ENCODE measurements at places on chromosomes 3 and 15.

- no peak for DNase-seq
These were observed 327.2 kb downstream of the OCA2 start for GRCh38 chr15:27771892-27772291.

- no peak for DNase-seq
These were observed 94.8 kb downstream of the ABHD5 start for GRCh38 chr3:43785551-43785950.

GRCh38 chr15:78434134-78434533, 3.9 kb upstream of the IREB2 start:
- DNase-seq = no peak

DNA sequence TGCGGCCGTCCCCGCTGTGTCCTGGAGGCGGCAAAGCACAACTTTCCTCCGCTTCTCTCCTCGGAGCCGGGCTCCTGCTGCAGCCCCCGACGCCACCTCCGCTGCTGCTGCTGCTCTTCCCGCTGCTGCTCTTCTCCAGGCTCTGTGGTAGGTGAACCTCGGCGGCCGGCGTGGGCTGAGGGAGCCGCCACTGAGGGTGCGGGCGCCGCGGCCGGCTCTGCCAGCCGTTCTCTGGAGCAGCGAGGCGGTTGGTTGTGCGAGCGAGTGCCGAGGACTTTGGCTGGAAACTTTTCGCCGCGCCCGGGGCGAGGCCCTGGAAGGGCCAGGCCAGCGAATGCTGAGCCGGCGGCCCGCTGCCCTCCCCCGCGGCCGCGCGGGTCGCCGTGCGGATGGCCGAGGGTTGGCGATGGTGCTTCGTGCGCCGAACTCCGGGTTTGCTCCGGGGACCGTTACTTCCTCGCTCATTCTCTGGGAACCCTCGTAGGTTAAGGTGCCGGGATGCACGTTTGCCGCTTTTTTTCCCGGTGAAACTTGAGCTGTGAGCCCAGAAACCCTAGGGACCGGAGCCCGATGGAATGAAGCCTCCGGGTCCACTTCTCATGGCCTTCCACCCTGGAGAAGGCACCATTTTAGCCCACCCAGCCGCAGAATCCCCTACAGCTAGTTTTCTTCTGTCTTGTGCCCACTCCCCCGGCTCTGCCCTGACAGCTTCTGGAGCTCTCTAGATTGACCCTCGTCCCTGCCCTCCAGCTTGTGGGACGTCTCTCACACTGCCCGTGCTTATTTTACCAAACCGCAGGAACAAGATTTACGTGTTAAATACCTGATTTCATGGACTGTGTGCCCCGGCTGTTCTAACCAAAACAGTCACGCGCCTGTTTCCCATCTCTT, 660 bp downstream of the NECTIN3 start:
- no peak for DNase-seq

GRCh38 chr3:52534281-52535183, 875 bp upstream of the NT5DC2 start:
- DNase-seq = no peak

- DNase-seq = no peak
These were observed 741 bp upstream of the ZNF106 start for GRCh38 chr15:42491539-42492225.

- DNase-seq = no peak
These were observed 17.1 kb upstream of the PLXND1 start for GRCh38 chr3:129623447-129624118.

- no peak for DNase-seq
These were observed 92.5 kb upstream of the MBNL1 start for GRCh38 chr3:152176241-152176640.

- no peak for DNase-seq
These were observed 94.3 kb upstream of the RNF7 start for GRCh38 chr3:141643796-141644195.

GRCh38 chr3:190384309-190384756, 3.6 kb upstream of the CLDN16 start:
- peak; percentile 12 for DNase-seq

- no peak for DNase-seq
These were observed 414.2 kb downstream of the GABRB3 start for GRCh38 chr15:26358708-26359107.

DNA sequence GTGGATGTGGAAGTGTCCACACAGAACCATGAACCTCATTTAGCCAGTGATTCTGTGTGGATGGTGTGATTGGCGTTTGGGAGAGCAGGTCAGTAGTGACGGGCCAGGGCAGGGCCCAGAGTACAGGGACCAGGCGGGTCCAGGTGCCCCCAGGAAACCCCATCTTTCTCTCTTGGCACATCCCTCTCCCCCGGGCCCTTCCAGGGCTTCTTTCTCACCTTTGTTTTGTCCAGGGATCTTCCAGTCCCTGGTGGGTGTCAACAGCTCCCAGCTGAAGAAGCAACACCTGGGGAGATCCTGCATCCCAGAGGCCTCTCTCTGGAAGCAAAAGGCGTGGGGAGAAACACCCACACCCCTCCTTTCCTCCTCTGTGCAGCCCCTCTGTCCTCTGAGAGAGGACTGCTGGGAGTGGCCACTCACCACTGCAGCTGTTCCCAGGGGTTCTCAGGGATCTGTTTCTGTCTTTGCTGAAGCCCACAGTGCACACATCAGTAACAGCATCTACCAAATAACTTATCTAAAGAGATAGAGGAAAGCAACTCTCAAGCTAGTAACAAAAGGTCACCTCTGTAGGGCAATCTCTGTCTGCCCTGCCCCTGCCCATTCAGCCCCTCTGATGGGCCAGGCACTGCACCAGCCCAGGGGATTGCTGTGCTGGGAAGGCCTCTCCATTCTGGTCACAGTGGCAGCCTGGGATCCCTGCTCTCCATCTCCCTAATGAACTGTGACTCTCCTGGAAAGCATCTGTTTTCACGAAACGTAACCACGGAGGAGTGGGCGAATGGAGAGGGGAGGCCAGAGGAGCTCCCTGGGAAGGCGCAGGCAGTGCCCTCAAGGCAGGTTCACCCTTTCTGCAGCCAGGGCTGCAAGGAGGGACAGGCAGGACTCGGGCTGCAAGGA, 98.3 kb upstream of the ALDH1A3 start:
- DNase-seq = no peak

DNA sequence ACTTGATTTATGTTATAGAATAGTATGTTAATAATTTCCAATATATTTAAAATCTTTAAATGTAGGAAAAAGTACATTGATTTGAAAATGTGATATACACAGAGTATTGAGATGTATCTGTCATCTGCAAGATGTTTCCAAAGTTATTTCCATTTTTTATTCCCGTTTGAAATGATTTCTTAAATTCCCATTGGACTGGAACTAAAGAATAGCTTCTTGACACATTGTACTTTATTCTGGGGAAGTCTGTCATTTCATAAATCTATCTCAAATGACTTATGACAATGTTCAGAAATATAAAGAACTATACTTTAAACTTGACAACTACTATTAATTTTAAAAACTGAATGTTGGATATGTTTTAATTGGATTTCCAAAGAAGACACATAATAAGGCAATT, 489.6 kb downstream of the ROBO2 start:
- no peak for DNase-seq

DNA sequence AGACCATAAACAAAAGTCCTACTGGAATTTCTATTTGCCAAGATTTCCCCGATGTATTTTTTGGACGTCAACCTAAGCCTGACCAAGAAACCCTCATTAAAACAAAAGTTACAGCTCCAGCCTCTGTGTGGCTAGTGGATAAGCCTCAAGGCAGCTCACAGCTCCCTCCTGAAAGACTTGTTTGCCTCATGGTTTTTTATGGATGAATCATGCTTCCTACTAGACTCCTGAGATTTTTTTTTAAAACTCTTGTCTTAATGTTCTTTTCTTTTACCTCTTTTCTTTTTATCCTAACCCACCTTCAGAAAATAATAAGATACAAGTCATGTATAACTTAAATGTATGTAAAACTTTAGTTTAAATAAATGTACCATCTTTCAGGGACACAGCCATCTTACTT, 52.4 kb downstream of the SUCNR1 start:
- no peak for DNase-seq

DNA sequence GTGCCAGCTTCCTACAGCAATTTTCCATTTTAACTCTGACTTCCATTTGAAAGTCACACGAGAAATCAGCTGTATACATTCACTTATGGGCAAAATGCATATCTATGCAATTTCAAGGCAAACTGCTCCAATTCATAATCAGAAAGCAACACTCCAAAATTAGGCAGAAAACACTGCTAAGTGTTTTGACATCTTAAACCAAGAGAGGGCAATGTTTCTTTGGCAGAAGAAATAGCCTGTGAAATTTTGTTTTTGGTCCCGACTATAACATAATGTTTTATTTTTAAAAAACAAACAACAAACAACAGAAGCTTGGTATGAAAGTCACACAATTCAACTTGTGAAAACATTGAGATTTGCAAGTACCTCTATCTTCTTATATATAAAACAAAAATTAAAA, 42.6 kb downstream of the GOLIM4 start:
- DNase-seq = no peak

DNA sequence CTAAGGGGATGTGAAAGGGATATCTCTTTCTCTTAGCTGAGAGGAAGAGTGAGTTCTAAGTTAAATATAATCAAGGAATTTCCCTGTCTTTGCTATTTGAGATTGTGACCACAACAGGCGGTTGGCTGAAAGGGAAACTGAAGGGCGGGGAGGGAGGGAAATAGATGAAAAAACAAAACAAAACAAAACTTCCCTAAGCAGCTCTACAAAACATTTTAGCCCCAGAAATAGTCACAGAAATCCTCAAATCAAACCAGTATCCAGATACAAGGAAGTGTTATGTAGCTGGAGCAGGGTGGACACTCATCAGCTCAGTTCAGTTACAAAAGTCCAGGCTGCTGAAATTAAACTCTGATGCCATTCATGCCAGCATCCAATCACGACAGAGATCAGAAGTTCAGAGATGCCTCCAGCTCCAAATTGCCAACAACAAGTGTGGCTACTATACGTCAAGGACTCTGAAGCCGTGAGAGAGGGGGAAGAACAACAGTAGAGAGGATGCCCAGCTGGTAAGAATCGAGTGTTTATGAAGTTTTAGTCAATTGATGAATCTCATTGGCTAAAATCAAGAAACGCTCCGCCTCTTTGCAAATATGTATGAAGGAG, 319 bp upstream of the TP63 start:
- no peak for DNase-seq

DNA sequence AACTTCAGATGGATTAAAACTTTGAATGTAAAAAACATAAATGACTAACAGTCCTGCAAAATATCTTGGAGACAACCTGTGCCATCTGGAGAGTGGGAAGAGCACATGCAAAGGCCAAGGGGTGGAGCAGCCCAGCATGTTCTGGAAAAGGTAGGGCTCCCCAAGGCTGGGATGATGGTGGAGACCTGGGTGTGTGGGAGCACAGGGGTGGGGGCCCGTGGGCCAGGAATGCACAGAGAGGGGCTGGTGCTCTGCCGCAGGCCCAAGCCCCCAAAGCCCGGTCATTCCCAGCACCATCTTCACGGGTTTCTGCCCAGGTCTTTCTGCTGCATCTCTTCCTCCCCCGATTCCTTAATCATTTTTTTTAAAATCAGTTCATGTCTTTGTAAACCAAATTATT, 9.7 kb upstream of the GATA2 start:
- no peak for DNase-seq

- DNase-seq = no peak
These were observed 16.0 kb downstream of the SIAH2 start for GRCh38 chr3:150746791-150747590.

GRCh38 chr3:57227930-57228751, 612 bp downstream of the APPL1 start:
- DNase-seq = peak; percentile 75

DNA sequence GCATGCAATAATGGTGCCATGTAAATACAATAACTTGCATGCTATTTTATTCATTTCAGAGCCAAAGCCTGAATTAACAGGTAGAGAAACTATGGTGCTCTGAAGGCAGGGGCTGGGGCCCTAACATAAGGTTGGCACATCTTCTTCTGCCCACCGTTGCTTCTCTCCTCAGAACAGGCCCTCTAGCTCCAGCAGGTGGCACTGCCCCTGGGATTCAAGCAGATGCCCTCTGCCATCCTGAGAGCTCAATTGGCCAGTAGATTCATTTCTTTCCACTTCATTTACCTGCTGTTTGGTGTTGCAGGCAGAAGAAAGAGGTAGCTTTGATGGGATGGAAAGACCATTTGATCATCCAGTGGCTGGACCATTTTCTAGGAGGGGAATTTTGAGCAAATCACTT, 130.5 kb downstream of the FOXB1 start:
- DNase-seq = peak; percentile 17

- no peak for DNase-seq
These were observed 94.9 kb upstream of the NSMCE3 start for GRCh38 chr15:29364426-29365078.

DNA sequence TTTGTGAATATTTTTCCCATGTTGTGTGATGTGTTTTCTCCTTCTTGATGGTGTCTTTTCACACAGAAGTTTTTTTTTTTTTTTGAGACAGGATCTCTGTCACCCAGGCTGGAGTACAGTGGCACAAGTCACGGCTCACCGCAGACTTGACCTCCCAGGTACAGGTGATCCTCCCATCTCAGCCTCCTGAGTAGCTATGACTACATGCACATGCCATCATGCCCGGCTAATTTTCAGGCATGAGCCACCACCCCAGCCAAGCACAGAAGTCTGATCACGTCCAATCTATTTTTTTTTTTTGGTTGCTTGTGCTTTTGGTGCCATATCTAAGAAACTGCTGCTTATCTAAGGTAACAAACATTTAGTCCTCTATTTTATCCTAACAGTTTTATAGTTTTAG, 24.6 kb downstream of the TOMM70 start:
- no peak for DNase-seq

DNA sequence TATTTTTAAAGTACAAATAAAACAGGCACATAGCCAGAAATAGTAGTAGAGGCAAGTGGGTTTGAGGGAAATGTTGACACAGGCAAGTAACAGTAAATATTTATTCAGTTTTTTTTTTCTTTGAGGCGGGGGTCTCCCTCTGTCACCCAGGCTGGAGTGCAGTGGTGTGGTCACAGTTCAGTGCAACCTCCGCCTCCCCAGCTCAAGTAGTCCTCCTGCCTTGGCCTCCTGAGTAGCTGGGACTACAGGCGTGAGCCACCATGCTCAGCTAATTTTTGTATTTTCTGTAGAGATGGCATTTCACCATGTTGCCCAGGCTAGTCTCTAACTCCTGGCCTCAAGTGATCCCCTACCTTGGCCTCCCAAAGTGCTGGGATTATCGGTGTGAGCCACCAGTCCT, 43.5 kb downstream of the PHLDB2 start:
- no peak for DNase-seq

DNA sequence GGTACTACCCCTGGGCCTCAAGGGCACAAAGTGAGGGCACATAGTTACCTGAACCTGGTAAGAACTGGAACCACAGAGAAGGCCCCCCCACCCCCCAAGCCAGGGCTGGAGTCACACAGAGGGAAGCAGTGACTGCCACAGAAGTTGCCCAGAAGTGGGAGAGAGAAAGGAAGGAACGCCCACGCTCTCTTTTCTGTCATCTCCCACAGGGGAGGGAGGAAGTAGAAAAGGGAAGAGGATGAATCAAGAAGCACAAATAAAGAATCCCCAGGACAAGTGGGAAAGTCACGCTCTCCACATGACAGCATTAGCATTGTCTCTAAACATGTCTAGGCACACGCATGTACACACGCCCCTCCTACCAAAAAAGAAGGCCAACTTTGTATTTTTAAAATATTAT, 114.7 kb upstream of the FRMD4B start:
- DNase-seq = no peak

- DNase-seq = peak; percentile 6
These were observed 9.2 kb downstream of the LZTFL1 start for GRCh38 chr3:45832699-45833098.
